ENCODE measurements at places on chromosomes 1 and 21.

GRCh38 chr1:24930260-24931145 lies at the start of gene RUNX3:
TSS of gene RUNX3 (minus strand) at chr1:24930276. CDS start at chr1:24929868, 408 bp downstream.
- peak; percentile 93 for DNase-seq

DNA sequence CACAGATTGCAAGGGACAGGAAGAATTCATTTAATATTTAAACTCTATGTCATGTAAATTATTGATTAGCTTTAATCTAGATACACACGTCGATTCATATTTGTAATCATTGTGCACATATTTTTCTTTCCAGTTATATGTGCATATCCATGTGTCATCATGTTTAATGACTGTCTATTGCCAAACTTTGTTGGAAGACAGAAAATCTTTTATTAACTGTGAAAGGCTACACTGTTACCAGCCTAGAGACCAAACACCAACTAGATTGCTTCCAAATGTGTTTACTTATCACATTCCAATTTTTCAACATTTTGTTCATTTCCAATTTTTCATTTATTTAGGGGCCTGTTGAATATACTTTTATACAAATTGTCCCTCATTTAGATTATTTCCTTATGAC lies 43.2 kb upstream of the CACHD1 start:
- DNase-seq, result no peak

DNA sequence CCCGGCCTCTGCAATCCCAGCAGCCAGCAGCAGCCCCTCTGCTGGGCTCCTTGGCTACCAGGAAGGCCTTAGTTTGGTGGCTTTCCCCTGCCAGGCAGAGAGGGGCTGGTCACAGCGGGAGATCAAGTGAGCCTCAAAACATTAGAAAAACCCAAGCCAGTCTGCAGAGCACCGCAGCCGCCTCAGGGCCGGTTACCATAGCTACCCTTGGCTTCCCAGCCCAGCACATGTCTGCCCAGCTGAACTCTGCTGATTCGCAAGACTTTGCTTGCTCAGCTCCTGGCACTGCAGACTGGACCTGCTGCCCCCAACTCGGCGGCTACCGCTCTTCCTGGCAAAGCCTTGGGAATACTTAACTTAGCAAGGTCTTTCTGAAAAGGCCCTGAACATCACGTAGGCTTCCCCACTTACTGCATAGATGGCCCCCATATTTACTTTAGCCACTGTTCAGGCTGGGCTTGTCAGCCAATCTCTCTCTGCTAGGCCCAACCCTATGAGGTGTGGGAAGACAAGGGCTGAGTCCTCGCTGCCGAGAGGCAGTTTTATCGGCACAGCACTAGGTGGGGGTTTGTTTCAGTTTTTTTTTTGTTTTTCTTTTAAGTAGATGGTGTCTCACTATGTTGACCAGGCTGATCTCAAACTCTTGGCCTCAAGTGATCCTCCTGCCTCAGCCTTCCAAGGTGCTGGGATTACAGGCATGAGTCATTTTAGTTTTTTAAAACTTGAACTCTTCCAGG lies 28.6 kb upstream of the PLEKHG5 start:
- no peak for DNase-seq

- no peak for DNase-seq
These were observed 6.3 kb upstream of the PHTF1 start for GRCh38 chr1:113765306-113766230.

- DNase-seq, result no peak
These were observed 7.2 kb downstream of the ATP1B1 start for GRCh38 chr1:169113613-169114119.

DNA sequence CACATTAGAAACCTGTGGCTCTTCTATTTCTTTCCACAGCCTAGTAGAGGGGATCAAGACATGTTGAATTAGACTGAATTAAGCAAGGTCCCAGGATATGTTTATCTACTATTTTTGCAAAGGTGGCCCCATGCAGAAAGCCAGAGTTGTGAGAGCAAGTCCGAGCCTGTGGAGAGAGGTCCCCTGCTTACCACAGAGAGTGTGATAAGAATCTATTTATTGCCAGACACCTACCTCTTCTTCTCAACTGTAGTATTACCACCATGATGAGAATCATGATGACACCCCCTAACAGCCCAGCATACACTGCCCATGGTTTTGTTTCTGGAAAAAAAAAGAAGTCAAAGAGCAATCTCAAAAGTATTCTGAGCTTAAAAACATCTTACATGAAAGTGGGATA lies 23.0 kb downstream of the SLAMF1 start:
- DNase-seq, result no peak

DNA sequence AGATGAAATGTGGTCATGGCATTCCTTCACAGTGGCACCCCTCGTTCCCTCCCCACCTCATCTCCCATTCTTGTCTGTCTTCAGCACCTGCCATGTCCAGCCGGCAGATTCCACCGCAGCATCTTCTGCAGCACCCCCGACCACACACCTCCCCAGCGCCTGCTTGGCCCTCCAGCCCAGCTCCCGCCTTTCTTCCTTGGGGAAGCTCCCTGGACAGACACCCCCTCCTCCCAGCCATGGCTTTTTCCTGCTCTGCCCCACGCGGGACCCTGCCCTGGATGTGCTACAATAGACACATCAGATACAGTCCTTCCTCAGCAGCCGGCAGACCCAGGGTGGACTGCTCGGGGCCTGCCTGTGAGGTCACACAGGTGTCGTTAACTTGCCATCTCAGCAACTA lies 67.1 kb upstream of the FAM3B start:
- DNase-seq, result no peak

- no peak for DNase-seq
These were observed 3.0 kb upstream of the NEK7 start for GRCh38 chr1:198153804-198154203.

- no peak for DNase-seq
These were observed 87.1 kb downstream of the NDUFS5 start for GRCh38 chr1:39113109-39113743.

DNA sequence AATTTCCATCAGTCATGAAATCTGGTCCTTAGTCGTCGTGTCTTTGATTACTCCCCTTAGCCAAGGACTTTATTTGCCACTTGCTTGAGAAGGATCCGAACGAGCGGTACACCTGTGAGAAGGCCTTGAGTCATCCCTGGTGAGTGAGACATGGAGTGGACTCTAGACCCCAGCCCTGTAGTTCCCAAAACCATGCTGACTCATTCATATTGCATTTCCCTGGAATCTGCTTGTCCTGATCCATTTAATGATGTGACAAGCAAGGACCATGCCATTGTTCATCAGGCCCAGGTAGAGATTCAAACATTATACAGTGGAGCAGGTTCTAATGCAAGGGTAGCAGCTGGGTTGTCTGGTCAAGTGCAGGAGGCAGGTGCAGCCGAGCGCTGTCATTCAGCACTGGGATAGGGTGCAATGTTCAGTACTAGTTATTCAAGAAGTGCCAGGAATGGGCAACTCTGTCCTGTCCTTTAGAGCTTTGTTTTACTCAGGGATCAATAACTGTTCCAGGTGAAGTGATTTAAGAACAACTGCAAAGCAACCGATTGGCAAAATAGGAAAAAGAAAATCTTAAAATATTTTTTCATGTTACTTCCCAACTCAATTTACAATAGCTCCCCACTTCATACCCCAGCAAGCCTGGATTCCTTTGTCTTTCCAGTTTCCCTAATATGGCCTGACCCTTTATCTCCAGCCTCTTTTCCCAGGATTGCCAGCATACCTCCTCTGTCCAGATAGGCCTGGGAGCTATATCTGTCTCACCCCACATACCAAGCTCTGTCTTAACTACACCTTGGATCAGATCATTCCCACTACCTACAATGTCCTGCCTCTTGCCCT lies 26.5 kb downstream of the CAMK1G start:
- DNase-seq, result no peak

GRCh38 chr1:56516539-56517252 lies 62.7 kb downstream of the PLPP3 start:
- no peak for DNase-seq

DNA sequence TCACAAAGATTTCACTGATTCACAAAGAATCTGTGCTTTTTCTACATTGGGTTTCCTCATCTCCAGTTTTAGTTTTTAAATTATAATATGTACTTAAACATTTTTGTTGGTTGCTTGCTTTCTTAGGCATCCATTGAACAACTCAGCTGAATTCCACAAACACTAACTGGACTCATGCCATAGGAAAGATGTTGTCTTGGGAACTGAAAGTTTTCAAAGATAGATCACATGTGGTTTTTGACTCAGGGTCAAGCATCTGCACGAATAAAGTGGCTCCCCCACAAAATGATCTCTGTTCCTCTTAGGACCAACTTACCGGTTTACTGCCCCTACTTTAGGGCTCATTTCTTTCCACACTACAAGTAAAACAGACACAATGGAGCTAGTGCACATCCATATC lies 3.1 kb upstream of the KRTAP21-1 start:
- no peak for DNase-seq

- DNase-seq, result no peak
These were observed 271.2 kb downstream of the MATN1 start for GRCh38 chr1:30452170-30452569.

DNA sequence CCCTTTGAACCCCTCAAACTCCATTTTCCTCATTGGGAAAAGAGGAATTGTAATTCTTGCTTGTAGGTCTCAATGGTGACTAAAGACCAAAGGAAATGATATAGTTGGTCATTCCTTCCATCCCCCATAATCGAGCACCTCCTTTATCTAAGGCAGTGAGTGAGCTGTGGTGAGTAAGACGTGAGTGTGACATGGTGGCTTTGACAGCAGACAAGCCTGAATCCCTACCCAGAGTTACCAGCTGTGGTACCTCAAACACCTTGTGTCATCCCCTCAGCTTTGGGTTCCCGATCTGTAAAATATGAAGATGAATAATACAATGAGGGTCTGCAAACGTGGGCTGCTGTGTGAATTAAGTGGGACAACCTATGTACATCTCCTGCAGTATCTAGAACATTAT lies 8.4 kb downstream of the TRAF5 start:
- DNase-seq, result no peak

DNA sequence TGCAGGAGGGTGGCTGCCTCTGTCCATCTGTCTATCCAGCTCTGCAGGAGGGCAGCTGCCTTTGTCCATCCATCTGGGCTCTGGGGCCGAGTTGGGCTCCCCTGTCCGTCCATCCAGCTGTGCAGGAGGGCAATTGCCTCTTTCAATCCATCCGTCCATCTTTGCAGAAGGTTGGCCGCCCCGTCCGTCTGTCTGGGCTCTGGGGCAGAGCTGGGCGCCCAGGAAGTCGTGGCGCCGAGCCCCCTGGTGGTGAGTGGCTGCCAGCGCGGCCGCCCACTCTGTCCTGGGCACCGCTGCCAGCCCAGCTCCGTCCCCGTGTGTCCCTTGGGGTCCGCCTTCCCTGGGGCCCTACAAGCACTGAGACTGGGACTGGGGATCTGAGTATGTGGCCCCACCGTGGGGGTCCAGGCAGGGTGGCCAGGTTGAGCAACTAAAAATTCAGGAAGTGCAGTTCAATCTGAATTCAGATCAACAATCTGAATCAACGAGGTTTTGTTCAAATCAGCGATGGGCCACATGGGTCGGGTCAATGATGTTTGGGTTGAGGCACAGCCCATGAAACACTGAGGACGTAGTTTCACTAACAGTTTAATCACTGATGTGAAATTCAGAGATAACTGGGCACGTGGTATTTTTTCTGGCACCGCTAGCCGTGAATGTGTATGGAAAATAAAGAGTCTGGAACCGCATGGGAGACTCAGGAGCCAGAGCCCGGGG lies 99.1 kb upstream of the ACTRT2 start:
- peak; percentile 53 for DNase-seq
